Bone marrow (tissue), 2 donors: ENCODE measurements at places on chromosomes 2 and 18.

GRCh38 chr2:229855116-229855515 is 66.7 kb downstream of the TRIP12 start:
- no peak for DNase-seq

DNA sequence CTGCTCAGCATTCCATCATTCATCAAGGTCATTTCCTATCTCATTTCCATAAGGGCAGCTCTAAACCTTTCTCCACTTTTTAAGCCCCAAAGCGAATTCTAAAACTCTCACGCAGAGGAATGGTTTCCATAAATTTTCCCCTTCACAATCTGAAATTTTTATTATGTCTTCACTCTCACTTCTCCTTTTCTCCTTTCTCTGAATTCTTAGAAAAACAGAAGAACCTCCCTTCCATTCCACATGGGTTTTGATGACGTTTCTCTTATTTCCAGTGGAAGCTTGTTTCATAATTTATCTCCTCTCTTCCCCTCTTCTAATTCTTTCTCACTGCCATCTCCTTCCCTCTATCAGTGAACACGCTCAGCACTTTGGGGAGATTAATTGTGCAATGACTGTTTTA is 97.3 kb downstream of the SPATS2L start:
- DNase-seq = no peak

DNA sequence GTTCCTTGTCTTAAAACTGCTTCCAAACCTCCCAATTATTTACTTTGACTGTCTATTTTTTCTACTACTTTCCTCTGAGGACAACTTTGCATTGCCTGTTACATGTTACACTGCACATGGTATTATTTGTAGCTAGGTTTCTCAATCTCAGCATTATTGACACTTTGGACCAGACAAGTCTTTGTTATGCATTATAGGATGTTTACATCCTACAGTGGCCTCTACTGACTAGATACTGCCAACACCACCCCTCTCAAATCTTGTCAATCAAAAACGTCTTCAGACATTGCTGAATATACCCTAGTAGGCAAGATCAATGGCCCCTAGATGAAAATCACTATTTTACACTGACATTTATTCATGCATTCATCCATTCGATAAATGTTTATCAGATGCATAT is 129.6 kb upstream of the DNAJC10 start:
- DNase-seq = no peak

DNA sequence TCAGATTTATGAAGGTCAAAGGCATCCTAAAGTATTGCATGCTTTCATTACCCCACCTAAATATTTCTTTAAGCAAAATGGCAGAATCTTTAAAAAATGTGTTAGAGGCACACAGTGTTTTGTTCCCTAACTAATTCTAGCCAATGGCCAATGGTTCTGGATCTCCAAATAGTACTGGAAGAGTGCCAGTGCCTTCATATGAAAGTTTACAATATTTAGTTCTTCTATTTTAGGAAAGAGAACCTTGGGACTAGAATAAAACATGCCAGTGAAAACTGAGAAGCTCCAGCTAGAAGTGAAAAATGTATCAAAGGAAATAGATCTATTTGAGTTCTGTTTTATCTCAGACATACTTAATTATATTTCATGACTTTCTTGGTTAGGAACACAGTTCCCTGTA is 37.1 kb downstream of the TACR1 start:
- DNase-seq = no peak

DNA sequence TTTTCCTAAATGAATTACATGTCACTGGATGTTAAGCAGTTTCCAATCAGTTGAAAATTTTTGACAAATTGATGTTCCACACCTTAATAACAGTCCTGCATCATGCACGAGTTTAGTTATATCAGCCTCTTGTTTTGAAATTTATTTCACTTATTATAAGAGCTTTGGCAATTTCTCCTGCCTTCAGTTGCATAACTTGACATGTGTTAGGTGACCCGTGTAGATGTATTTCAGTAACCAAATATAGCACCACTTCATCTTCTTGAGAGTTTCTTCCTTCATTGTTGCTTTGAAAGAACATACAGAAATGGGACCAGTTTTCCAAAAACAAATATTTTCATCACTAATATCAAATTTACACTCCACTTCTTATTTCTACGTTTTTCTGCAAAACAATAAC is 202.7 kb downstream of the PDE11A start:
- no peak for DNase-seq
